DMS79 treated with DMSO at 0.1 percent for 48 hours (cell line): ENCODE measurements at places on chromosomes 11 and 22.

GRCh38 chr11:108886660-108887009 is 221.8 kb downstream of the DDX10 start:
- no peak for DNase-seq

- no peak for DNase-seq
Observed at GRCh38 chr11:2166091-2166851, 5.3 kb upstream of the INS start.

- DNase-seq = no peak
Observed at GRCh38 chr22:31615491-31615860, 46.5 kb downstream of the PISD start.

DNA sequence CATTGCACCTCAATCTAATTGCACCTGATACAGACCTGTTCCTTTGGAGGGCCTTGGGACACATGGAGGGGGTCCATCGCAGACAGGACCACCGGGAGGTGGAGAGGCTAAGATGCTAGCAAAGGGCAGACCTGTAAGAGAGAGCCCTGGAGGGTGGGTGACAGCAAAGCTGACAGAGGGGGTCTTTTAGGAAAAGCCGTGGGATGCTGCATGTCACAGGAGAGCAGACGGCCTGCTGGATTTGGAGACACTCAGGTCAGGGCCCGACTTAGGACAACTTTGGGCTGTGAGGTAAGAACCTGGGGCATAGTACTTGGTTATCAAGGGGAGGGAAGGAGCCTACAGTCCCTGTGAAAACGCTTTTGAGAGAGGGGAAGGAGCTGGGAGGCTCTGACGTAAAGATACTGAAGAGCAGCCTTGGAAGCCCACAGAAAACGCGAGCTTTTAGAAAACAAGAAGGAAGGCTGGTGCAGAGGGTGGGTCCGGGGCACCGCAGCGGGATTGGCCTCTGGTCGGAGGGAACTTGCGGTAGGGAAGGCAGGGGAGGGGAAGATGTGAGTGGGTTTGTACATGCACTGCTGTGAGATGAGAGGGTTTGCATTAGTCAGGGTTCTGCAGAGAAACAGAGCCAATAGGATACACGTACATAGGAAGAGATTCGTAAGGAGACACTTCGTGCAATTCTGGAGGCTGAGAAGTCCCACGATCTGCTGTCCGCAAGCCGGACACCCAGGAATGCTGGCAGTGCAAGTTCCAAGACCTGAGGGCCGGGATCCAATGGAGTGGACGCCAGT is 868.5 kb downstream of the TBC1D22A start:
- DNase-seq = no peak

GRCh38 chr22:33451866-33452469 is 393.8 kb upstream of the SYN3 start:
- peak; percentile 5 for DNase-seq

DNA sequence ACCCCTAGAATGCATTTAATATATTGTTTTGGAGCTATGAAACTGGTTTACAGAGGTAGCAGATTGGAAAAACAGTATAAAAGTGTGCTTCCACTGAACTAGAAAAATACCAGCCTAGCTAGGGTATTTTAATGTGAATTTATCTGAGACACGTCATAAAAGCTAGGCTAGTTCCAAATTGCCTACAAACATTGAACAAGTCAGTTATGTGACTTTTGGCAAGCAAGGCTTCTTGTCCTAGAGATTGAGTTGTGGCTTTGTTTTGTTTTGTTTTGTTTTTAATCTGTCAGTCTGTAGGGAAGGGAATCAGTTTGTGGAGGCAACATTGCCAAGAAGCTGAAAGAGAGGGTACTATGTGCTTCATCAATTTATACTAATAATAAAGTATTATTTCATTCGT is 24.2 kb downstream of the RTN3 start:
- no peak for DNase-seq

GRCh38 chr11:91981995-91982394 is 242.6 kb upstream of the FAT3 start:
- no peak for DNase-seq

- no peak for DNase-seq
Observed at GRCh38 chr11:4983841-4984240, 10.8 kb upstream of the OR51L1 start.

DNA sequence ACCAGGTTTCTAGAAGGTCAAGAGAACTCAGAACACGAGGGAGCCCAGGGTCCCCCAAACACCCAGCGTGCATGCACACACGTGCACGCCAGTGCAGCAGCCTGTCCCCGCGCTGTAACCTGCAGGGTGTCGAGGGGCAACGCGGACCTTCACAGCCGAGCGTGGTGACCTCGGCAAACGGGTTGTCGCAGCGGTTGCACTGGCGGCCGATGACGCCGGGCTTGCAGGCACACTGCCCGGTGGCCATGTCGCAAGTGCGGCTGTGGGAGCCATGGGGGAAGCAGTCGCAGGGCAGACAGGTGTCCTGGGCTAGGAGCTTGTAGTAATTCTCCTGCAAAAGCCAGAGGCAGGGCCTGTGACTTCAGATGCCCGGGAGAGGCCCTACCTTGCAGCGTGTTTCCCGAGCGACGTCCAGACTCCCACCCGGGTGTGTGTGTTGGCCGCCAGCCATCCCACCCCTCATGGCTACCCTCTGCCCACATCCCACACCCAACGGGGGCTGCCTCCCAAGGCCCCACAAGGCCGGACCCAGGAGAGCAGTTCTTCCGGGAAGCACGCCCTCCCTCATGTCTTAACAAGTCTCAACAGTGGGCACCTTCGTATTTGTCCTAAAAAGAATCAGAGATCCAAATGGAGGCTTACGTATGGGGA is 56.1 kb downstream of the TRMU start:
- no peak for DNase-seq

DNA sequence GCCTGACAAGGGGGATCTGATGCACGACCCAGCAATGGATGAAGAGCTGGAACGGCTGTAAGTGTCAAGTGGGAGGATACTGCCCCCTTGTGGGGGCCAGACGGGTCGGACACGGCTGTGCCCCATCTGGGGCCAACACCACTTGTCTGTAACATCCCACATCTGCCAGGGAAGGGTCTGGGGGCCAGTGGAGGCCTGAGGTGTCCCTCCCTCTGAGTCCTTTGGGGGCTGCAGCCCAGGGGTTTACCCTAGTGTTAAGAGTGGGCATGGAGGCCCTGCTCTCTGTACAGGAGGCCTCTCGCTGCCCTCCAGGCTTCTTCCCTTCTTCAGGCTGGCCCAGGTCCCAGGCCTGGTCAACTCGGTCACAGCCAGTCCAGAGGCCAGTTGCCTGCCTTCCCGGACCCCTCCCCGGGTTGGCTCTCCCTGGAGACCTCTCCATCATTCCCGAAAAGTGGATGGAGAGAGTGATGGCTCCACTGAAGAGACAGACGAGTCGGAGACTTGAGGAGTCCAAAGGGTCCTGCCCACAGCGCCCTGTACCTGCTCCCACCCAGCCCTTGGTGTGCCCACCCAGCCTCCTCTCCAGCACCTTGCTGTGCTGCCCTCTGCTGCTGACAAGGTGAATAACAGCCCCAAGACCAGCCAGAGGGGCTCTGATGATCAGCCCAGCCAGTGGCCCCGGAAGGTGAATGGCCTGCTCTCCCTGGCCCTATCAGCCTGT is 15.4 kb downstream of the ARFGAP2 start:
- peak; percentile 24 for DNase-seq

DNA sequence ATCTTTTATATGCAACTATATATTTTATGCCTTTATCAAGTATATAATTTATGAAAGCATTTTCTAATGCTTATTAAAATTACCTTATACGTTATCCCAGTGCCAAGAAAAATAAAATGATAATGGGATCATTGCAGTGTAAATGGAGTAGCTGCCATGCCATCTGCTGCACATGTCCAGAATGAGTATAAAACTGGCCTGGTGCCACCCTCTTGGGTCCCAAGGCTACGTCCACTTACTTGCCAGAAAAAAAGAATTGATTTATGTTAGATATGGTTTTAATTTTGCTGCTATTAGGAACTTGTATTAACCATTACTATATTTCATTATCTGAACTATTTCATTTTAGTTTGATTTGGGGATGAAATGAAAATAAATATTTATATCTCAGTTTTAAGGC is 1127.1 kb upstream of the CNTN5 start:
- no peak for DNase-seq

GRCh38 chr11:20002312-20003216 is 157.7 kb downstream of the DBX1 start:
- DNase-seq = no peak

DNA sequence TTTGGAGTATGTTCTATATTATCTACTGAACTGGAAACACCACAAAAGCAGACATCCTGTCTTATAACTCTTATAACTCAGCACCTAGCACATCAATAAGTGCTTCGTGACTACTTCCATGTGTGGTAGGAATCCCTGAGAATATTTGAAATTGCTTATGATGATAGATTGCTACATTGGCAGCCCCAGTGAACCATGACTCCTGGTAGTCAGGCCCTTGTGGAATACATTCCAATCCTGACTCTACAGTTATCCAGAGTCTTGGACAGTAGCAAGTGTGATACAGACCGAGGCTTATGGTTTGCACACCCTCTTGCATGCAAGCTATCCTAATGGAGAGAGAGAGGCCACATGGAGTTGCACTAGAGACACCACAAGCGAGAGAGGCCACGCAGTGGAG is 59.5 kb upstream of the PHF21A start:
- no peak for DNase-seq

- DNase-seq = no peak
Observed at GRCh38 chr11:106276859-106277436, 199.5 kb downstream of the AASDHPPT start.

GRCh38 chr11:844693-845644 is 2.3 kb downstream of the TSPAN4 start:
- no peak for DNase-seq

GRCh38 chr11:134030853-134031252 is 38.0 kb upstream of the JAM3 start:
- DNase-seq = no peak

GRCh38 chr11:96091476-96091875 is 167.6 kb upstream of the MTMR2 start:
- no peak for DNase-seq

DNA sequence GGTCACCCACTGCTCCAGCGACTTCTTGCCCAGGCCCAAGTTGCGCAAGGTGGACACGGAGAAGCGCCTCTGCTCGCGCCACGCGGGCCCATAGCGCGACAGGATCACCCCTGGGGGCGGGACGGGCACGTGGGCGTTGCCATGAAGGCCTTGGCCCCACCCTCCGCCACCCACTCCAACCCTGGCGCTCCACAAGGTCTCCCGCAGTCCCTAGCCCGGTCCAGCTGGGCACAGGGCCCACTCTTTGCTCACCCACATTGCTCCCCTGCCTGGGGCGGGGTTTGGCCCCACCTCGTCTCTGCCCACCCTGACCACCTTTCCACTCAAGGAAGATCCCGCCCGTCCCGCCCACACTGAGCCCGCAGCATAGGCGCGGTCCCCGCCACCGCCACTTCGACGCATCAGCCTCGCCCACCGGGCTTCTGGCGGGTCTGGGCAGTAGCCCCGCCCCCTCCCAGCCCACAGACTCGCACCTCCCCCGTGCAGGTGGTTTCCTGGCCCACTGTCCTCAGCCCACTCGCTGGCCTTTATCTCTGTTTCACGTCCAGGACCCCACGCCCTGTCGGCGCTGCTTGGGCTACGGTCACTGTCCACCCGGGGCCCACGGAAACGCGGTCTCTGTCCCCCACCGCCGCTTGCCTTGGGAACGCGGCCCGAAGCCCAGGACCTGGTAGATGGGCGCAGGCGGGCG is 12.3 kb upstream of the CYP2D6 start:
- DNase-seq = no peak

GRCh38 chr11:120182790-120183491 is 27.9 kb upstream of the OAF start:
- DNase-seq = peak; percentile 16

- DNase-seq = no peak
Observed at GRCh38 chr22:27810609-27811151, 9.1 kb upstream of the MN1 start.

- peak; percentile 9 for DNase-seq
Observed at GRCh38 chr22:43923191-43923590, 414 bp upstream of the PNPLA3 start.

- no peak for DNase-seq
Observed at GRCh38 chr22:42610186-42610585, 4.5 kb downstream of the POLDIP3 start.

DNA sequence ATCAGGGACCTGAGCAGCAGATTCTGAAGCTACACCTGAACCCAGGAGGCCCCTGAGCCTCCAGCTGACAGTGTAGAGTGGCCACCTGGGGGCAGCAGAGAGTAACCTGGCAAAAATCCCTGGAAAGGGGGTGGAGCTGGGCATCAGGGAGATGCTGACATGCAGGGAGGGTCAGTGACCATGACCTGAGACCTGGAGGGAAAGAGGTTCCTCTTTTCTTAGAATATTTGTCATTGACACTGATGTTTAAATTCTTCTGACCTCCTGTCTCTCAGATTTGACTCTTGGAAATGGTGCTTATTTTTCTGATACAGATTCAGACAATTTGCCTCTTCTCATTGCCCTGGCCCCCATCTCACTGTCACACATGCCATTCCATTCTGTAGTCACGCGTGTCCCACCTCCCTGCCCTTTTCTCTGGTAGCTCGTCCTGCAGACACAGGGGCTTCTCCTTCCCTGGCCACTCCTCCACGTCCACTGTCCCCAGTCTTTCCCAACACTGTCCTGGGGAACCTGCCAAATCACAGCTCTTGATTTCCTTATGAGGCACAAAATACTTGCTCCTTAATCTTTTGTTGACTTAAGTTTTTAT is 117.2 kb upstream of the IGLL5 start:
- DNase-seq = no peak

DNA sequence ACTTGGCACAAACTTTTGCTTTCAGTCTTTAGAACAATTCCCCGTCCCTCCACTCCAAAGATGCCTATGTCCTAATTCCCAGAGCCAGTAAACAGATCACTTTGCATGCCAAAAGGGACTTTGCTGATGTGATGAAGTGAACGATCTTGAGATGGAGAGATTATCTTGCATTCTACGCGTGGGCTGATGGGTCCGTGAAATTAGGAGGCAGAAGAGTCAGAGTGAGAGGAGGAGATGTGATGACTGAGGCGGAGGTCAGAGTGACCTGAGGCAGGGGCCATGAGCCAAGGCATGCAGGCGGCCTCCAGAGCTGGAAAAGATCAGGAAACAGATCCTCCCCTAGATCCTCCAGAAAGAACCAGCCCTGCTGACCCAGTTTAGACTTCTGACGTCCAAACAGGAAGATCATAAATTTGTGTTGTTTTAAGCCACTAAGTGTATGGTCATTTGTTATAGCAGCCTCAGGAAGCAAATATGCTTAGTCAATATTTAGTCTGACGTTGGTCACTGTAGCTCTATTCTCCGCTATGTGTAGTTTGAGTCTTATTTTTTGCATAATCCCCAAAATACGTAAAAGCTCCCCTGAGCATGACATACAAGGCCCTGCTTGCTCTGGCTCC is 76.0 kb upstream of the TIMP3 start:
- no peak for DNase-seq

GRCh38 chr22:24400726-24401596 is 26.4 kb upstream of the ADORA2A start:
- DNase-seq = no peak

- peak; percentile 4 for DNase-seq
Observed at GRCh38 chr22:39463931-39464390, 7.1 kb downstream of the MGAT3 start.

GRCh38 chr11:57322256-57323166 is 2.2 kb downstream of the TNKS1BP1 start:
- DNase-seq = peak; percentile 57
